ENCODE measurements at places on chromosomes 1 and 21.
A peak's percentile ranks its signal among the peaks of the same experiment; 100 is the strongest.

GRCh38 chr1:9149837-9150581 is 21.1 kb upstream of the GPR157 start:
- DNase-seq = no peak

- no peak for DNase-seq
These were observed 314.7 kb downstream of the NEGR1 start for GRCh38 chr1:71967670-71968069.

GRCh38 chr1:189675712-189676244 is 801.9 kb downstream of the BRINP3 start:
- no peak for DNase-seq

- no peak for DNase-seq
These were observed 15.3 kb downstream of the CFH start for GRCh38 chr1:196667131-196667530.

DNA sequence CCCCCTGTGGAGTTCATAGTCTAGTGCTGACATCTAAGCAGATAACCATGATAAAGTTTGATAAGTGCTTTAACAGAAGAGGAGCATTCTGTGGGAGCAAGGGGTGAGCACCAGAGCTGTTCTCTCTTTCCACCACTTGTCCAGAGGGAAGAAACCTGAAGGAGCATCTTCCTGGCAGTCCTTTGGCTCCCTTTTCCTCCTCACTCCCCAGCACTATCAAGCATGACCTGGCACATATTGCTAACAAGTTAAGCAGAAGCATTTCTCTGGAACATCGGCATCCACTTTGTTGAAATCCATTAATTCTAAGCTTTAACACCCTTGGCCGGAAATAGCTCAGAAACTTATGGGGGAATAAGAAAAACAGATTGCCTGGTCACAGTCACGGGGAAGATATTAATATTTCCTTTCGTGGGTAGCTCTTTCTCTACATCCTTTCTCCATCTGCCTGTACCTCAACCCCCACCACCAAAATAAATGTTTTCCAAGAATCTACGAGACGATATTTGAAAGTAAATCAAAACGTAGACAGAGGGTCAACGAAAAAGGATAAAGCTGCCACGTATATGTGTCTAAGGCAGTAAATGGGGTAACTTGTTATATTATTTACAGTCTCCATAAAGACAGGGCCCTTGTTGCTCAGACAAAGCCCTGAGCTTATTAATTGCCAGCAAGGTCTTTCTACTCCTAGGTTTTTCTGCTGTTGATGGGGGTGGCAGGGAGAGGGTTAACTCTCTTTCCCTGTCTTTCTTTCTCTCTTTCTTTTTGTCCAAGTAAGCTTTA is 351.4 kb downstream of the NUF2 start:
- DNase-seq = no peak

DNA sequence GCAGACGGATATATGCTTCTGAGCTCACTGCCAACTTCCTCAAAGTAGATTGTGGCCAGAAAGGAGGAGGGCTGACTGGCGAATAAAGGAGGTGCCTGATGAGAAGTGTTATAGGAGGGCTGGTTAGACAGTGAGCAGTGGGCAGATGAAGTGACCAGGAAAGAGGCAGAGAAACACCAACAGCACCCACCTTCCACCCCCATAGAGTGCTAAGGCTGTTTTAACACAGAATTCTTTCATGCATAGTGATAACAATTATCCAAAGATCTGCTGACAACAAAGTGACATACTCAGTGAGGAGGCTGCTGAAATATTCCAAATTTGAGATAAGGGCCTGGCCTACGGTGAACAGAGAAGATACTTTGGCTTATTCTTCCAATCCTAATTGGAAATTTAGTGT is 21.2 kb upstream of the MTR start:
- no peak for DNase-seq

DNA sequence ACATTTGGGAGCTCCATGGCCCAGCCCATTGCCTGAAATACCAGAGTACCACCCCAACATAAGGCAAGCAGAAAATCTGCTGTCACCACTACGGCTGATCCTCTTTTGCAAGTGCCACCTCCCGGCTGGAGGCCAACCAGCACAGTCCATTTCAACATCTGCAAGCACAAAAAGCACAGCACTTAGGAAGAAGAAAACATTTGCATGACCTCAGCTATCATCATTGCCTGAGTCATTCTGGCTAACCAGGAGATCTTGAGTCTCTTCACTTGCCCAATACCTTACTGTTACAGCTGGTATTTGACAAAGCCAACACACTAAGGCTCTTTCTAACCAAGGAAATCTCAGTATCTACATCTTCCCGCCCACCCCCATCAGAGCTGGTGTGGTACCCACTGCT is 55.9 kb downstream of the NEK7 start:
- DNase-seq = no peak

DNA sequence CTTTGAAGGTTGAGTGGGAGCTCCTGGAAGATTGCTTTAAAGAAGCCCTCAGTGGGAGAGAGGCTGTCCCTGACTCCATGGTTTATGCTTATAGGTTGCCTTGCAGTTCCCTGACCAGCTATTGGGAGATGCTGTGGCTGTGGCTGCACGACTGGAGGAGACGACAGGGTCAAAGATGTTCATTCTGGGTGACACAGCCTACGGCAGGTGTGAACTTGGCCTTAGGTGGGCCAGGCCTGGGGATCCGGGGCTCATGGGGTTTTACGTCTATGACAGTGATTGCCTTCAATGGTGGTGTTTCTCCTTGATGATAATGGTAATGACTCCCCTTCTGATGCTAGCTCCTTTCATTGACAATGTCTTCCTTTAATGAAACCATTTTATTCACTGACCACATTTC is 692 bp downstream of the DPH2 start:
- no peak for DNase-seq

- no peak for DNase-seq
These were observed 343.0 kb downstream of the USP25 start for GRCh38 chr21:16072737-16073136.

DNA sequence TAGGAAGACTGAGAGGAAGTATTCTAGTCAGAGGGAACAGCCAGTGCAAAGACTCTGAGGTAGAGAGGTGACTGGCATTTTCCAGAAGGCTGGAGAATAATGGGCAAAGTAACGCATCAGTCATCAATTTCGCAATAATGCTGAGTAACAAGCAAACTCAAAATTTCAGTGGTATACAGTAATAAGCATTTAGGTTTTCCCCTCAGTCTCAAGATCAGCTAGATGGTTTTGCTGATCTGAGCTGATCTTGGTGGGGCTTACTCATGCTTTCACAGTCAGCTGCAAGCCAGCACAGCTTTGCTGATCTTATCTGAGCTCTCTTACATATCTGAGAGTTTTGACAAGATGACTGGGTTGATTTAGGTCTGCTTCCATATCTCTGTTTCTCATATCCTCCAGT is 108.7 kb downstream of the TSEN15 start:
- DNase-seq = no peak

- peak; percentile 32 for DNase-seq
These were observed at the start of gene NFIA for GRCh38 chr1:61082311-61083012. Gene NFIA (plus strand): TSS chr1:61082561.

DNA sequence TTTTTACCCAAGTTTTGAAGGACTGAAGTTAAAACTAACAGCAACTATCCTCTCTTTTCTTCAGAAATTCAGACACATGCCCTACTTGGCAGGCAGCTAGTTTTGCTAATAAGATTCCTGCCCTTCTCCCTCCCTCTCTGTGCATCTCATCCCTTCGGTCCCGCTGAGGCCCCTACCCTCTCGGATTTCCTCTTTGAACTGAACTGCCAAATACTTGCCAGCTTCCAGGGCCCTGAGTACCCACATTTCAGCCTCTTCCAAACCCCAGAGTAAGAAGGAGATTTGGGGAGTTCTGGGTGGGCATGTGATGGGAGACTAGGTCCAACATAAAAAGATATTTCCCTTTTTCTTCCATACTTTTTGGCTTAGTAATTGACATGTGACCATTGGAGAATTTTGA is 116.5 kb upstream of the JUN start:
- no peak for DNase-seq

- DNase-seq = no peak
These were observed 36.2 kb downstream of the LPAR3 start for GRCh38 chr1:84856726-84857270.

GRCh38 chr1:94215955-94216354 is 21.4 kb downstream of the ARHGAP29 start:
- no peak for DNase-seq

GRCh38 chr1:4178501-4179113 is 278.5 kb upstream of the C1orf174 start:
- DNase-seq = no peak

DNA sequence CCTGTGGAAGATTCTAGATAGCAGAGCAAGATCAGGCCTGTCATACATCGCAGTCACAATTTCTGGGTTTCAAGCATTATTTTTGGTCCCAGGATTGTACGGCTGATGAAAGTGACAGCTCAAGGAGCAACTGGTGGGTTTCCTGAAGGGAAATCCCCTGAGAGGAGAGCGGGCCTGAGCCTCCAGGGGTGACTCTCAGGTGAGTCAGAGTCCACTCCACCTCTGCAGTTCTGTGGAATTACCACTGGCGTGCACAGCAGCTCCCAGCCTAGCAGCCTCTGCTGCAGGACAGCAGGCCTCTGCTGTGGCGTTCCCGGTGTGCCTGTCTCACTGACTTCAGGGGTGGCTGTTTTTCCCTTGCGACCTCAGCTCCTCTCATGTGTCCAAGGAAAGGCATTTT is 24.4 kb downstream of the SLC66A1 start:
- DNase-seq = no peak

GRCh38 chr1:162641114-162641513 is 8.8 kb downstream of the DDR2 start:
- no peak for DNase-seq

GRCh38 chr1:198620951-198621824 is 17.7 kb upstream of the PTPRC start:
- DNase-seq = peak; percentile 78

- no peak for DNase-seq
These were observed 1.4 kb downstream of the UCK2 start for GRCh38 chr1:165828669-165829329.

DNA sequence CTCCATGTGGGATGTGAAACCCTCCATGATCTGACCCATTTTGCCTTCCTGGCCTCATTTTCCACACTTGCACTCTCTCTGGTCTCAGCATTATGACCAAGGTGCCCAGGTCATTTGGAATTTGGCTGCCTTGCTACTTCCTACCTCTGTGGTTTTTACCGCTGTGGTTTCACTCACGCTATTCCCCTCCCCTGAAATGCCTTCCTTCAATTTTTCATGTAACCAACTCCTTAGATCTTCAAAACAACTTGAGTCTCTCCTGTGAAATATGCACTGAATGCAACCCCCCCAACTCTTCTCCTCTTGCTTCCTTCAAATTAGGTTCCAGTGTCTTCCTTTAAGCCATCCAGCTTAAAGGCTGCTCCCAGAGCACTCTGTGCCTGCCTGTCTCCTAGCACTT is 50.1 kb downstream of the PHC2 start:
- no peak for DNase-seq

GRCh38 chr1:233491953-233492620 is 121.8 kb upstream of the KCNK1 start:
- no peak for DNase-seq

- no peak for DNase-seq
These were observed 21.1 kb downstream of the ERRFI1 start for GRCh38 chr1:8004803-8005573.

DNA sequence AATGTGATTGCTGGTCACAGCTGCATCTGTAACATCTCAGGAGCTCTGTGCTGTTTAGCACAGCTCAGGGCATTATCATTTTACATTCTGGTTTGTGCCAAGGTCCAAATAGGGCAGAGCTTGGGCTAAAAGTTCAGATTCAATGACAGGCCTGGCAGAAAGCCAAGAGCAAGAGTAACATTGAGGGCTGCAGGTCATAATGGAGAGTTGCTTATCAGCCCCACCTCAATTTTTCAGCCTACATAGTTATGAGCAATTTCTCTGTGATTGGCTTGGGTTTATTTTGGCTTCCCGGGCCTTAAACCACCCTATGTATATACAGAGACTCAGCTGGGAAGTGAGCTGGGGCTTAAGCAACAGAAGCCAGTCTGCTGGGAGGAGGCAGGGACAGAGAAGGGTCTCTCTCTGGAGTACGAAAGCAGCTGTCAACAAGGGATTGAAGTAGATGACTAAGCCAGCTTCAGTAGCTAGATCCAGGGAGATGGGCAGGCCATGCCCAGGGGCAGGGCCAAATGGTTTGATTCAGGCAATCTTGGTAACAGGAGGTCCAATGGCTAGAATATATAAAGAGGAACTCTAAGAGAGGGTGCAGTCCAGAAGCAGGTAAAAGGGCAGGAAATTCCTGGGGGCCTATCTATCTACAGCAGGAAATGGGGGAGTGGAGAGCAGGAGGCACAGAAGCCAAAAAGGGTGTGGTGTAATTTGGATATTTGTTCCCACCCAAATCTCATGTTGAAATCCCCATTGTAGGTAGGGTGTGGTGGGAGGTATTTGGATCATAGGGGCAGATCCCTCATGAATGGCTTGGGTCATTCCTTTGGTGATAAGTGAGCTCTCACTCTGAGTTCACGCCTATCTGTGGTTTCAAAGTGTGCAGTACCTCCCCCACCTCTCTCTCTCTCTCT is 49.0 kb downstream of the BRINP2 start:
- no peak for DNase-seq

DNA sequence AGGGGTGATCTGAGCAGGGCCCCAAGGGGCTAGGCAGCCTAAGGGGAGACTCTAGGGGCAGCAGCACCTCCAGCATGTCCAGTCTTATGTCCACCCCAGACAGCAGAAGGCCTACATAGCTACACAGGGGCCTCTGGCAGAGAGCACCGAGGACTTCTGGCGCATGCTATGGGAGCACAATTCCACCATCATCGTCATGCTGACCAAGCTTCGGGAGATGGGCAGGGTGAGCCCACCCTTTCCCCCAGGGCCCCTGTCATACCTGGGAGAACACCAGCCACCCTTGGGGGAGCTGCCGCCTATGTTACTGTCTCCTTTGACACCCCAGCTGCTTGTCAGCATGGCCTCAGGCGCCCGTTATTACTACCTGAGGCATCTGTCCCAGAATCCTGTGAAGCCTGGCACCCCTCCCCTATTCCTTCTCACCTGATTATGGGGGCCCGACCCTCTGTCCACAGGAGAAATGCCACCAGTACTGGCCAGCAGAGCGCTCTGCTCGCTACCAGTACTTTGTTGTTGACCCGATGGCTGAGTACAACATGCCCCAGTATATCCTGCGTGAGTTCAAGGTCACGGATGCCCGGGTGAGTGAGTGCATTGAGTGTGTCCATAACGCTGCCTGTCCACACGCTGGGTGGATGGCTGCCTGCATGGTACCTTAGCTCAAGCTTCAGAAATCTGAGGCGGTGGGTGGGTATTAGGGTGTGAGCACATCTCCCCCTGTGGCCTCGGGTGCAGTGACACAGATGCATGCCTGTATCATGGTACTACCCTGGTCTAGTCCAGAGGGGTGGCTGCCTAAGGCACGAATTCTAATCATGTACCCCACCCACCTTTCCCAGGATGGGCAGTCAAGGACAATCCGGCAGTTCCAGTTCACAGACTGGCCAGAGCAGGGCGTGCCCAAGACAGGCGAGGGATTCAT is 29.7 kb upstream of the KDM4A start:
- DNase-seq = no peak

Data from central memory CD4-positive, alpha-beta T cell (primary cell).